ENCODE measurements at places on chromosomes 7 and 10. TPM values are rescaled to one million over a fixed set of nuclear protein-coding genes. Genes with fewer than 3 reads are reported as not detected.

Gene ACTR3C
- 3.6 TPM for total RNA-seq

- peak; percentile 20 for DNase-seq
Measured at GRCh38 chr10:125187238-125188194, 27.2 kb upstream of the CTBP2 start.

Gene STRIP2
- 18.3 TPM for total RNA-seq

Gene PDE6C
- total RNA-seq, result not detected

Gene COL1A2
- not detected for total RNA-seq

DNA sequence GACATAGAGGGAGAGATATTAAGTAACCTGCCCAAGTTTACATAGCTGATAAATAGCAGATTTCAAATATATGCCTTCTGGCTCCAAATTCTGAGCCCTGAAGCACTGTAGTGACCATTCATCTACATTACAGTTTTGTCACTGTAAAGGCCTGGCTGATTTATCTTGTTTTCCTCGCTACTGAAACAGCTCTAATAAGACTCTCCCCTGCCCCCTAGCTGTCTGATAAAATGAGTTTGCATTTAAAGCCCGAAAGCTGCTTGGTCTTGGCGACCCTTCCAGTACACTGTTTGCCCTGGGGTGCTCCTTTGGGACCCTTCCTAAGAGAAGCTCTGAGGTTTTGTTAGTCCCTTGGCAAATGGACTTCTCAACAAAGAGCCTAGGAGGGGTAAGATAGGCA lies 59.7 kb upstream of the RAB11FIP2 start:
- DNase-seq, result peak; percentile 49

- no peak for DNase-seq
Measured at GRCh38 chr7:16668978-16669377, 23.0 kb downstream of the BZW2 start.

DNA sequence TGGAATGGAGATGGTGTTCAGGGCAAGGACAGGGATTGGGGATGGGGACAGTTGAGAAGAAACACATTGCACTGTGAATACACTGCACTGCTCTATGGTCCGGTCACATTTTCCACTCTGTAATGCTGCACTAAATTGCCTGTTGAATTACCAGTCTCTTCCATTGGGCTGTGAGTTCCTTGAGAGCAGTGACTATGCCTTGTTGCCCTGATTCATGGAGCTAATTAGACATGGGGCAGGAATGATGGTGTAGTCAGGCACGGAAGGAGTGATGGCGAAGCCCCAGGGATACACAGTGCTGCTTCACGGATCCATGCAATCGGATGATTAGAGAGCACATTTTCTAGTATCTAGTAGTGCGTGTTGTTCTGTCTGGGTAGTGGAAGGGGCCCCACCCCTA lies 25.4 kb upstream of the GPAM start:
- no peak for DNase-seq

DNA sequence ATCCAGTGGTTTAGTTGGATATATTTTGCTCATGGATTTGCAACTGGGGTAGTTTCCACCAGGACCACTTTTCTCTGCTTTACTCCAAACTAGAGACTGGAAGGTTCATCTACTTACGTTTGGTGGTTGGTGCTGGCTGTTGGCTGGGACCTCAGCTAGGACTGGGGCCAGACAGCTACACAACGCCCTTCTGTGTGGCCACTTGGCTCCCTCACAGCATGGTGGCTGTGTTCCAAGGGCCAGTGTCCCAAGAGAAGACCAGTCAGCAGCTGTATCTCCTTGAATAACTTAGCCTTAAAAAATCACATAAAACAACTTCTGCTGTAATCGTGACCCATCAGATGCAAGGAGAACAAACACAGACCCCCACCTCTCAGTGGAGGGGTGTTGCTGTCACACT lies 4.2 kb upstream of the KCNH2 start:
- no peak for DNase-seq

DNA sequence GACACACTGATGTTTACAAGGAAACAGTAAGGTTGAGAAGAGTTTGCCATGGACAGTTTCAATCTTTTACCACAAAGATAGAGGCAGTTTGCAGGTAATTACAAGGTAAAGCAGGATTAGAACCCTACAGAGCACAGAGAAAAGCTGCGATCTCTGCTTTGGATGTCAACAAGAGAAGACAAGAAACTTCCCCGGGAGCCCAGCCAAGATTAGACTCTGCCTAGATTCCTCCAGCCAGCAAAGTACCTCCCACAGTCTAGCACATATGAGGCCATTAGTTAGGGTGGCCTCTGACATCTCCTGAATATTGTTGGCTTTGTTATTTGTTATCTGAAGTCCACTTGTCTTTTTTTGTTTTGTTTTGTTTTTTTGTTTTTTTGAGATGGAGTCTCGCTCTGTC lies 178.1 kb downstream of the CALN1 start:
- DNase-seq, result no peak

Gene GLI3
- total RNA-seq, result 23.1 TPM

Gene RET
- total RNA-seq, result not detected

DNA sequence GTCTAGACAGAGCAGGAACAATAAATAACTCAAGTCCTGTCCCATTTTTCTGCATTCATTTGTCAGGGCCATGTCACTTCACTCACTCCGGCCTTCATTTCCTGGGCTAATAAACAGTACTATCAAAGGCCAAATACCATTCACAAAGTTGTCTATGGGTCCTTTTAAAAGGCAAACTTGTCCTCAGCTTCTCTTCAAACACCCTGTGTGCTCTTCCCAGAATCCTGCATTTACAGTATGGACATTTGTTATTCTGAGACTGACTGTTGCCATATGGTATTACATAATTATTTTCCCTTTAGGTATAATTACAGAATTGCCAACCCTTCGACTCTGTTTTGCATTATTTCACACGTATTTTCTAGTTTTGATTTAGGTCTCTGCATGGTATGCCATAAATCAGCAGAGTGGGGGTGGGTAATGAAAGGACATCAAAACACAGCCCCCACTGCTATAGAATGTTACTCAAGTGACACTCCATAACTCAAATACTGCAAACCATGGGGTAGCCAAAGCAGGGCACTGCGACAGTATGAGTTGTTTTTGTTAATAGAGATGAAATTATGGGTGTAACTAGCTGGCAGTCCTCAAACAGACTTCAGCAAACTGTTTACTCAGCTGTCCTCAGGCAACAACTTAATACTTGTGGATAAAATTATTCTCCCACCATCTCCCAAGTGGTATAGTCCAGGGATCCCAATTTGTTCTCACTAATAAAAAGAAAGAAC lies 183.7 kb downstream of the TRIL start:
- DNase-seq, result no peak

DNA sequence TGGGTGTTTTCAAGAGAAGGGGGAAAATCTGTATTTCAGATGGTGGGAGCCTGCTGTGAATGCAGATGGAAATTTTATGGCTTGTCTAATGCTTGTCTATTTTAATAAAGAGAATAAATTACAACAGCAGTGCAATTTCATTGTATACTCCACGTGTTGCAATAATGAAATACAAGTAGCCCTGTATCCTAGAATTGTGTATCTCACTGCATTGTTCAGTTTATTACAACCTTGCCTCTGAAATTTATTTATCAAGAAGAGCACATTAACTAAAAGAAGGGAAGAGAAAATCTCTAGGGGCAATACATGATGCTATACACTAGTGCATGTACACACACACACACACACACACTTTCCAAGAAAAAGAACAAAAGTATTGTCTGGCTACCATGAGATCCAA lies 21.8 kb downstream of the ANK3 start:
- no peak for DNase-seq

GRCh38 chr10:5284311-5285057 lies 80.3 kb upstream of the UCN3 start:
- peak; percentile 78 for DNase-seq

DNA sequence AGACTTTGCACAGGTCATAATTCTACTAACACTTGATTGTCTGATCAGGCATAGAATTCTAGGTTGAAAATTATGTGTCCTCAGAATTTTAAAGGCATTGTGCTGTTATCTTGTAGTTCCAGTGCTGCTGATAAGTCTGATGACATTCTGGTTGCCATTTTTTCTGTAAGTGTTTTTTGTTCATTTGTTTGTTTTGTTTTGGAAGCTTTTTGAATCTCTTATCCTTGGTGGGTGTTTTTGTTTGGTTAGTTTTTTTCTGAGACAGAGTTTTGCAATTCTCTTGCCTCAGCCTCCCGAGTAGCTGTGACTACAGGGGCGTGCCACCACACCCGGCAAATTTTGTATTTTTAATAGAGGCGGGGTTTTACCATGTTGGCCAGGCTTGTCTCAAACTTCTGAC lies 178.9 kb downstream of the CCDC71L start:
- DNase-seq, result no peak

Gene HPSE2
- total RNA-seq, result not detected

- no peak for DNase-seq
Measured at GRCh38 chr7:71746006-71746405, 614.1 kb downstream of the GALNT17 start.

Gene ATOH7
- not detected for total RNA-seq

Gene DPP6
- not detected for total RNA-seq

Gene TMEM139
- total RNA-seq, result 9.2 TPM

DNA sequence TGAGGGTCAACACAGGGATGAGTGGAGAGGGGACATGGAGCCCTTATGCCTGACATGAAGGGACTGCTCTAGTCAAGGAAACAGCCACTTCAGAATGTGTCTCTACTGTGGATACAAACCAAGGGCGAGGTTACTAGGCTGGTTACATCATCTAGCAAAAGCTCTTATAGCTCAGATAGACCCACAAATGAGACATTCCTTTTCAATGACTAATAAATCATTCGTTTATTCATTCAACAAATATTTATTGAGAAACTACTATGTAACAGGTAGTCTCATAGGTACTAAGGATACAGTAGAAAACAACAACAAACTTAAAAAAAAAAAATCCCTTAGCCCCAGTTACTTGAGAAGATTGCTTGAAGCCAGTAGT lies 219.5 kb downstream of the KIAA1217 start:
- peak; percentile 63 for DNase-seq

GRCh38 chr7:138025215-138026186 lies 23.6 kb upstream of the CREB3L2 start:
- no peak for DNase-seq

Gene GNAT3
- not detected for total RNA-seq

- DNase-seq, result peak; percentile 58
Measured at GRCh38 chr7:18667466-18667865, 171.9 kb downstream of the HDAC9 start.

- peak; percentile 24 for DNase-seq
Measured at GRCh38 chr10:77578583-77579227, 58.9 kb downstream of the KCNMA1 start.

DNA sequence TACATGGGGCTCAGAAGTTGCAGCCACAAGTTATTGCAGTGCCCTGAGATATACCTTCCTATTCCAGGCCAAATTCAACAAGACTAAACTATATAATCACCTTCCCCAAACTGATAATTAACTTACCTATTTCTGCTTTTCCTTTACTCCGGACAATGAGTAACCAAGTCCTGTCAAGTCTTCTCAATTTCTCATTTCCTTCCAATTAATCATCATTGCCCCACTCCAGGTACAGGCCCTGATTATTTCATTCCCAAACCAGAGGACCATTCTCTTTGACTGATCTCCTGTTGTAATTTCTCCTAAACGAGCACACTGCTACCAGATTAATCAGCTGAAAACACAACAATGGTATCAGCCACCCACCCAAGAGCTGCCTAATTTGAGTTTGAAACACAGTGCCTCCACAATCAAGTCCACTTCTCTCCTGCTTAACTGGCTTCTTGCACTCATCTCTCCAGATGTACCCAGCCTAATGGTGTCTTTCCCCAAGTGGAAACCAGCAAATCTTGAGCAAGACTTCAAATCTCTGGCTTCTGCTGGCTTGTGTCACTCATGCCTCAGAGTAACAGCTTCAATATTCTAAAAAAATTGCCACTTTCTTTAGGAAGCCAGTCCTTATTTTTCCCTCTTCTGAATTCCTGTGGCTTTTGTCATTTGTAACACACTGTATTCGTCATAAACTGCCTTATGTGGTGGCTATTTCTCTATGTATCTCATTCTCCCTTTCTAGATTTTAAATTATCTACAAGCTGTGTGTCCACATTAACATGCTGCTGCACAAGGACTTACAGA lies 89.1 kb downstream of the CDK6 start:
- DNase-seq, result no peak

GRCh38 chr7:129969881-129970446 lies 17.2 kb upstream of the UBE2H start:
- peak; percentile 91 for DNase-seq

- DNase-seq, result peak; percentile 28
Measured at GRCh38 chr7:142542942-142543341, 206.3 kb upstream of the PRSS1 start.

- DNase-seq, result no peak
Measured at GRCh38 chr7:29883462-29884398, 77.4 kb downstream of the WIPF3 start.

Gene HOXA4
- total RNA-seq, result 2.6 TPM

- DNase-seq, result no peak
Measured at GRCh38 chr10:125473143-125473793, 209.7 kb downstream of the TEX36 start.

Gene PANK1
- 4.7 TPM for total RNA-seq

GRCh38 chr10:43002596-43002995 lies 74.3 kb upstream of the RET start:
- DNase-seq, result no peak

Gene LMBR1
- total RNA-seq, result 105 TPM

- no peak for DNase-seq
Measured at GRCh38 chr10:5841965-5842364, 28.7 kb upstream of the GDI2 start.

Gene EPO
- not detected for total RNA-seq

Gene TMEM130
- total RNA-seq, result not detected

DNA sequence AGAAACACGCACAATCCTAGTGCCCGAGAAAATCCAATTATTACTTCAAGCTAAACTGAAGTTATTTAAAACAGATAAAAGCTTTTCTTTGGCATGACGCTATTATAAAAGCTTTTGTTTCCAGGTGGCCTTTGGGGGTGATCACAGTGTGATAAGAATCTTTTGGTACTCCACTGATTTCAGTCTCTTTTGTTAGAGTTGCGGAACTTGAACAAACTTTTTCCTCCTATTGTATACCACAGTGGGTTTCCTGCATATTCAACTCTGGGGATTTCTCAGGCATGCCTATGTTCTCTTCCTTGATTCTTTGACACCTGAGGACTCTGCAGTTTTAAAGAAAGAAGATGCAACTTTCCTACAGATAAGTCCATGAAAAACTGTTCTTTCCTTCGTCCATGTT lies 99.7 kb upstream of the PITRM1 start:
- no peak for DNase-seq

DNA sequence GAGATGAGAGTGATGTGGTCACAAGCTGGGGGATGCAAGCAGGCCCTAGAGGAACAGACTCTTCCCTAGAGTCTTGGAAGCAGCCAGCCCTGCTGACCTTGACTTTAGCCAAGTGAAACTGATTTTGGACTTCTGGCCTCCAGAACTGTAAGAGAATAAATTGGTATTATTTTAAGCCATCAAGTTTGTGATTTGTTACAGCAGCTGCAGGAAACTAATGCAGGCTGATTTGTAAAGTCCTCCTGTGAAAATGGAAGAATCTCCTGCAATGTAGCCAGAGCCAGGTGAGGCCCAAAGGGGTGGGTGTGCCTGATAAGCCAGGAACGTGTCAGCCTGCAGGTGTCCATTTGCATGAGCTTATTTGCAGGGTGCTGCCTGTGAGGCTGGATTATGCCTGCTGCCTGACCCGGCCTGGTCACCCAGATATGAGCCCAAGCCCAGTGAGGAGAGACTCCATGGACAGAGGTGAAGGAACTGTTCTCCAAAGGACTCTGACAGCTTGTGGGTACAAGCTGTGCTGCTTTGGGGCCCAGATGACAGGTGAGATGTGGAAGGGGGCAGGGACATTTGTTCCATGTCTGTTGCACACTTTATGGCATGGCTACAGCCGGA lies 24.6 kb upstream of the PLEKHA1 start:
- DNase-seq, result no peak

Gene CCDC172
- not detected for total RNA-seq

Gene WNT8B
- total RNA-seq, result not detected

Gene DNAJC1
- 57.8 TPM for total RNA-seq

Data from MCF 10A (cell line).